Upper lobe of left lung (tissue), 6 donors: ENCODE measurements at places on chromosomes 4 and X.

DNA sequence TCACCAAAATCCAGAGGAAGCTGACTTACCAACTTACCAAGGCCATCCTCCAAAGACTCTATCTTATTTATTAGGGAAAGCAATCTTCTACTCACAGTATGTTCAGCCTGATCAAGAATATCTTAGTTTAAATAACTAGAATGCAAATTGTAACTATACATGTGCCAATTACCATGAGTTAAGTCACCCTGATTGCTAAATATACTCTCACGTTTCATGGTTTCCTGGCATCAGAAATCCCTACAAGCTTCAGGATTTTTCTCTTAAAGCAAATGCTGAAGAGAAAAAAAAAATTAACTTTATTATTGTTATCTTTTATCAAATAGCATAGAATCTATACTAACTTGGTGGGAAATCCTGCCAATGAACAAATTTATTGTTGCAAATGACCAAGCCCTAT is 63.0 kb upstream of the MXD4 start:
- no peak for DNase-seq

DNA sequence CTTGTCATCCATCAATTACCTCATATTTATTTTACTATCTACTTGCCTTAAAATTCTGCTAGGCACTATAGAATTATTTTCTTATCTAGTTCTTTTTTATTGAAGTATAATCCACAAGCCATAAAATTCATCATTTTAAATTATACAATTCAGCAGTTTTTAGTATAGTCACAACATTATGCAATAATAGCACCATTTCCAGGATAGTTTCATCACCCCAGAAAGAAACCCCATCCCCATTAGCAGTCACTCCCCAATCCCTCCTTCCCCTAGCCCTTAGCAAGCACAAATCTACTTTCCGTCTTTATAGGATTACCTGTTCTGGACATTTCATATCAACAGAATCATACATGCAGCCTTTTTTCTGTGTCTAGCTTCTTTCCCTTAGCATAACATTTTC is 15.6 kb downstream of the SLC10A6 start:
- no peak for DNase-seq

DNA sequence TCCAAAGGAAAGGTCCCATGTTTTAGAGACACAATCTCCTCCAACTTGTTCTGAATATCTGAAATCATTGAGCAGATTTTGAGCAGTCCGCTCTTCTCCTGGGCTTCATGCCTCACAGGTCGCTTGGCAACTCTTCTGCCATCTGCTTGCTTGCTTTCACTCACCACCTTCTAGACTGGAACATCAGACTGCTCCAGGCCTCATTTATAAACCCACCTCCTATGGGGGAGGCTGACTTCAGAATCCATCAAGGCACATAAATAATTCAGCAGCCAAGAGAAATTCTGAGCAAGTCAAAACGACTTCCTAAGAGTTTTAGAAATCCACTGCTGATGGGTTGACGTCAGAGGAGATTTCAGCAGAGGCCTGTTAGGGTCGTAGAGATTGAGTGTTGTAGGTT is 64.1 kb downstream of the FAM184B start:
- no peak for DNase-seq

DNA sequence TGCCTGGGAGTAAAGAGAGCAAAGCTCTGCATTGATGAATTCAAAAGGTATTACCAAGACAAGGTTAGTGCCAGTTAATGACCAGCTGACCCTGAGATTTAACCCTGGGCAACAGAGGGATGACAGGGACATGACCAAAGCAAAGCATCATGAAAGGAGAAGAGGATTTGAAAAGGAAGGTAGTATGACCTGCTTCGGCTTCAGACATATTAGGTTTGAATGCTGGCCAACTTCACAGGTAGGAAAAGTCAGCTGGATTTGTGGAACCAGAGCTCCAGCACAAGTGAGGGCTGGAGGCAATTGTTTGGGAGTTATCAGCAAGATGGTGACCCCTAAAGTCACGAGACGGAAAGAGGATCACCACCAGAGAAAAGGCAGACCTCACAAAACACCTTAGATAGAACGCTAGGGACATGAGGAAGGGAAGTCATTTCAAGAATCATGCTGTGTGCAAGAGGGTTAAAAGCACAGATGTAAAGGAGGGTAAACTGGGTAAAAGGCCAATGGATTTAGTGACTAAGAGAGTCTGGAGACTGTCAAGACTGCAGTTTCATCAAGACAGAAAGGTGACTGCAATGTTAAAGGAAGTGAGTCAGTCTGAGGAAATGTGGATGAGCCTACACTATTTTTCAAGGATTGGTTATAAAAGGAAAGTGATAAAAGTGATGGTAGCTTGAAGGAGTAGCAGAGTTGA is 45.6 kb downstream of the SH3RF1 start:
- DNase-seq = no peak

GRCh38 chr4:140049849-140050637 is 103.9 kb downstream of the MAML3 start:
- DNase-seq = no peak
